ENCODE measurements at places on chromosomes 2 and 18. TPM values are rescaled to one million over a fixed set of nuclear protein-coding genes. Genes with fewer than 3 reads are reported as not detected.

Gene MOGAT1
- 0.59 TPM for total RNA-seq

Gene CELF4
- 1.1 TPM for total RNA-seq

Gene ICA1L
- 12.6 TPM for total RNA-seq

Gene CCDC74B
- 0.86 TPM for total RNA-seq

Gene KIAA2012
- not detected for total RNA-seq

Gene ADCYAP1
- not detected for total RNA-seq

Gene GPR45
- total RNA-seq = not detected

Gene SP3
- total RNA-seq = 44.8 TPM

Gene RAX
- total RNA-seq = not detected

DNA sequence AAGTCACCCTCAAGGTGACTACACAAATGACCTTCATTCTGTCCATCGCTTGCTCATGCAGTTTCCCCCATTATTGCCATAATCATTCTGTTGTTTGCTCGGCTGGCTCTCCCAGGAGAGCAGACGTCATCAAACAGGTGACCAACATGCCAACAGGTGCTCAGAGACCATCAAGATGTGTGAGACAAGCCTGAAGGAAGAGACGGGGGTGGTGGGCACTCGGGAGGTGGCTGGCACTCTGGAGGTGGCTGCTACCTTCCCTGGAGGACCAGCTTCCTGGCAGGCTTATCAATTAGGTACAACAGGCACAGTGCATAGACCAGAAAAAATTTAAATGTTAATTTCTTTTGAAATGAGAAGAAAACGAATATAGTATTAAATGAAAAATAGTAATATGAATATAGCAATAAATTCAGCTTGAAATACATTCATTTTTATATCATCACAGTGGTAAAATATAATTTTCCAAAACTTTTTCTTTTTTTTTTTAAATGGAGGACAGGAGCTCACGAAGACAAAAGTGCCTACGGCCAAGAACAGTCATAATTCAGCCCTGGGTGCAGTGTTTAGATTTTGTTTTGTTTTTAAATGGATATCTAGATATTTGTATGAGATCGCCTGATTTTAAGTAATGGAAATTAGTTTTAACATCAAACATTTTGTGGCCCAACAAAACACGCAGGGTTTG, 16.9 kb upstream of the HAAO start:
- no peak for DNase-seq

DNA sequence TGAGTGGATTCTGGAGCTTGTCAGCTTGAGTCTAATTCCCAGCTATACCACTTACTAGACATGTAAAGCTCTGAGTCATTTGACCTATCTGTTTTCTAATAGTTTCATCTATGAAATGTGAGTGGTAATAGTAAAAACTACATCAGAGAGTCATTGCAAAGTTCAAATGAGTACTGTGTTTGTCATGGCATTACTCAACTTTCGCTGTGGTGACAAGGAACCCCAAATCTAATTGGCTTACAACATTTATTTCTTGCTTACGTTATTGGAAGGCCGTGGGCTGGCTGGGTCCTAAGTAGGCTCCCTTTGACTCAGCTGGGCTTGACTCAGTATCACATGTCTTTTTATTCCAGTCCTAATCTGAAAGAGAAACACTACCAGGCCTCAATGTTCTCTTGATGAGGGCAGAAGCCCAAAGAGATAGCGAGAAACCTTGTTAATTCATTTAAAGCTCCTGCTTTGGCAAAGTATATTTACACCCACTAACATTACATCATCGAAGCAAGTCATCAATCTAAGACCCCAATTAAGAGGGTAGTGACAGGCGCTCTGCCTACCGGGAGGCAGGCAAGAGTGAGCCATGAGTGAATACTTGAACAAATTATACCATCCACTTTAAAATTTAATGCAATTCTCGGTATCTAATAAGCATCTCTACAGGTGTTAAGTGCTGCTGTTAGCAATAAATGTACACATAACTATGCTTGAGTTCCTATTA, 431.8 kb upstream of the SPHKAP start:
- no peak for DNase-seq

DNA sequence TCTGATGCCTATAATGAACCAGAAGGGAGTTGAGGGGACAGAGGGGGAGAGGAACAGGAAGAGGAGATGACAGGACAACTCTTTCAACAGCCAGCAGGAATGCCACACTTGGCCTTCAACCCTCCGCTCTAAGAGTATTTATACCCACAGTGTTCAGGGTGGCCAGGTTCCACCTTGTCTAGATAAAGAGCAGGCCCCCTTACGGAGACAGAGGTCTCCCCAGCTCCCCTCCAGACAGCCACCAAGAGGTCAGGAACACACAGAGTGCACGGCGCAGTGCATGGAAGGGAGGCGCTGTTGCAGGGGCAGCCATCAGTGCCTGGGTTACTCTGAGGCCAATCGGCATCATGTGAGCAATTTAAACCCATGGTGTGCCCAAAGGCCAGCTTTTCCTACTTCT, 176.9 kb downstream of the SMAD7 start:
- peak; percentile 74 for DNase-seq

GRCh38 chr18:44149706-44150105, 531.0 kb upstream of the SETBP1 start:
- no peak for DNase-seq

- DNase-seq = peak; percentile 90
Observed at GRCh38 chr2:120223034-120223912, at the start of gene TMEM185B. Gene TMEM185B, minus strand, starts transcription at chr2:120223400. Its CDS starts 424 bp downstream, at chr2:120222976.

GRCh38 chr2:15378148-15378908, 182.8 kb downstream of the NBAS start:
- no peak for DNase-seq

GRCh38 chr2:181440344-181440743, 16.8 kb upstream of the ITGA4 start:
- DNase-seq = no peak

DNA sequence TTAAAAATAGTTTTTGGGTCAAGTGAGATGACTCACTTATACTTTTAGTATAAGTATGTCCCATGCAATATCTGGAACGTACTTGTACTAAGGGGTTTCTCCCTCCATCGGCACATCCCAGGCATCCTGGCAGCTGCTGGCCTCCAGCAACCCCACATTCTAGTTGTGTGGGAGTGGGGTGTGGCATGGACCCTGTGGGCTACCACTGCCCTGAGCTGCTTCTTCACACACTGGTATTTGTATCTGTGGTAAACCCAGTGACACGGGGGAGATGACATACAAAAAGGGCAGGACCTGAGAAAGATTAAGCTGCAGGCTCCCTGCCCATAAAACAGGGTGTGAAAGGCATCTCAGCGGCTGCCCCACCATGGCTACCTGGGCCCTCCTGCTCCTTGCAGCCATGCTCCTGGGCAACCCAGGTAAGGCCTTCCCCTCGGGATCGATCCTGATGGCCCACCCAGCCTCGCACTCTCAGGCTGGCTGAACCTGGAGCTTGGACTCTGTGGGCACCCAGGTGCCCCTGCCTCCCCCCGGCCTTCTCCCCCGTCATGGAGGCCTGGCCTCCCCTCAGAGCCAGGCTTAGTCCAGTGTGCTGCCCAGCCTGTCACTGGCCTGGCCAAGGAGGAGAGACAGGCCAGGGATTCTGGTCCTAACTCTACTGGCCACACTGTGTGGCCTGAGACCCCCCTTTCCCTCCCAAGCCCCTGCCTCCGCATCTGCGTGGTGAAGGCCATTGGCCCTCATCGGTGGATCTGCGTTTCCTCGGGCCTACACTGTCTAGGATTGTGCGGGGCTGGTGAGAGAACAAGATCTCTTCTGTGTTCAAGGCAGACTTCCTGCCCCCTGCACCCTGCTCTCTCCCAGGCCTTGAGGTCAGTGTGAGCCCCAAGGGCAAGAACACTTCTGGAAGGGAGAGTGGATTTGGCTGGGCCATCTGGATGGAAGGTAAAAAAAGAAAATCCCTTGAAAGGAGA, at the start of gene GNLY:
Gene GNLY (plus strand): TSS at position 307 of the 974 bp plus-strand sequence. CDS start 61 bp downstream, at position 368.
- DNase-seq = no peak

GRCh38 chr2:75562513-75562864, 1.8 kb upstream of the EVA1A start:
- DNase-seq = no peak

GRCh38 chr2:94986392-94986963, 39.0 kb upstream of the MAL start:
- DNase-seq = no peak

- peak; percentile 77 for DNase-seq
Observed at GRCh38 chr2:8693157-8693821, 11.4 kb downstream of the ID2 start.

DNA sequence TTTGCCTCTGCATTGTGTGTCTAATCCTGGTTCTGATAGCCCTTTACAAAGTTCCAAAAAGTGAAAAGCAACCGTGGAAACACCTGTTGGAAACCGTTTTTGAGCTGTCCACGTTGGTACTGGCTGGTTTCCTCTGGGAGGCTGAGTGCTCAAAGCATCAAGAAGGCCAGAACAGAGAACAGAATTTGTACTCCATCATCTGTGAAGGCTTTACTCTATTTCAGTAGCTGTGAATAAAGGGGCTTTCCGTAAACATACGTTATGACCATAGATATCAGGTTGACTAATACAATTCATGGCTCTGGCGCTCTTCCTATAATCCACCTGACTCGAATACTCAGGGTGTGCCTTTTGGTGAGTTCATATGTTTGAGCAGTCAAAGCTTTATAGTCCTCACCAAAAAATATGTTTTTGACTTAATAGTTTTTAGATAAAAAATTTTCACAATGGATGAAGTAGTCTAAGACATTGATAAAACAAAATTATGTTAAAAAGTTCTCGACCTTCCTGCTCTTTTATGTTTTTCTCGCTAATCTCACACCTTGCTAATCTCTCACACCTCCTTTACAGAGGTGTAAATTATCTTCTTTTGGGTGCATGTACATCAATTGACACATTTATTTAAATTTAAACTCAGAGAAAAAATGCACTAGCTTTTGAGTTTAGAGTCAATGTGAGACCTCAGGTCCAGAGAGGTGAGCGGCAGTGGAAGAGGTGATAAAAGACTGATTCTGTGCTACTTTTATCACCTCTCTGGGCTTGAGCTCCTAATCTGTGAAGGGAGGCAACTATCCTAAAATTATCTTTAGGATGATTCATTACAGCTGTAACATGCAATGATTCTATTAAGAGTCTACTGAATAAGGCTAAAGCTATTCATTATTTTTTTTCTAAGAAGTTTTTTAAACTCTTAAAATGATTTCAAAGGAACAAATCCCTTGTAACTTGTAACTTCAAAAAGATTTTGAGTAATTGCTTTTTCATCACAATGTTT, 65.3 kb downstream of the CXCR4 start:
- no peak for DNase-seq

DNA sequence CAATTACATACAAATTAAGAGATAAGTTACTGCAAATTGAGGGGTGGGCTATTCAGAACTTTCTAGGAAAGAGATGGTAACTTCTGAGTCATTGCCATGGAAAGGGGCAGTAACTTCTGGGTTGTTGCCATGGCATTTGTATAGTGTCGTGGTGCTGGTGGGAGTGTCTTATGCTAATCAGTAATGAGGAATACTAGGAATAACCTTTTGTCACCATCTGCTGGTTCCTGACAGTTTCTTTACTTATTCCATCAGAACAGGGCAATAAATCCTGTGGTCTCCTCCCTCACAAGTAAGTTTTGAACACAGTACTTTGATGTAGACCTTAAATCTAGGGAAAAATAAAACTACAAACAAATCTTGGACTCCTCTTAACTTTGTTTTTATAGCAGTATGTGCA, 435.4 kb downstream of the BCL11A start:
- DNase-seq = no peak

- no peak for DNase-seq
Observed at GRCh38 chr2:23801396-23801795, 125.5 kb downstream of the ATAD2B start.

DNA sequence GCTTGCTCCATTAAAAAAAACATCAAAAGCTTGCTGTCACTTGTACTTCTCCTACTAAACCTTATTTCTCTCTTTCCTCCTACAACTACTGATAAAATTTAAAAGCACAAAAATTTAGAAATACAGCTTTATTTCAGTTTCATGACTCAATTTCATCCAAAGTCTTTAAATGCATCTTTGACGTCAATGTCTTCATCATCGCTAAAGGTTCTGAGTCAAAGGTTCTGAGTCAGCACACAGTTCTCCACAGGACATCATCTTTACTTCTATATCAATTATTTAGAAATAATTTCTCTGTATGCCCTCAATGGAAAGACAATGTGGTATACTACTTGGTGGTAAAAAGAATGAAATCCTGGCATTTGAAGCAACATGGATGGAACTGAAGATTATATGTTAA, 163.9 kb upstream of the DNMT3A start:
- DNase-seq = no peak

- DNase-seq = no peak
Observed at GRCh38 chr2:183163821-183164649, 39.8 kb downstream of the NUP35 start.

DNA sequence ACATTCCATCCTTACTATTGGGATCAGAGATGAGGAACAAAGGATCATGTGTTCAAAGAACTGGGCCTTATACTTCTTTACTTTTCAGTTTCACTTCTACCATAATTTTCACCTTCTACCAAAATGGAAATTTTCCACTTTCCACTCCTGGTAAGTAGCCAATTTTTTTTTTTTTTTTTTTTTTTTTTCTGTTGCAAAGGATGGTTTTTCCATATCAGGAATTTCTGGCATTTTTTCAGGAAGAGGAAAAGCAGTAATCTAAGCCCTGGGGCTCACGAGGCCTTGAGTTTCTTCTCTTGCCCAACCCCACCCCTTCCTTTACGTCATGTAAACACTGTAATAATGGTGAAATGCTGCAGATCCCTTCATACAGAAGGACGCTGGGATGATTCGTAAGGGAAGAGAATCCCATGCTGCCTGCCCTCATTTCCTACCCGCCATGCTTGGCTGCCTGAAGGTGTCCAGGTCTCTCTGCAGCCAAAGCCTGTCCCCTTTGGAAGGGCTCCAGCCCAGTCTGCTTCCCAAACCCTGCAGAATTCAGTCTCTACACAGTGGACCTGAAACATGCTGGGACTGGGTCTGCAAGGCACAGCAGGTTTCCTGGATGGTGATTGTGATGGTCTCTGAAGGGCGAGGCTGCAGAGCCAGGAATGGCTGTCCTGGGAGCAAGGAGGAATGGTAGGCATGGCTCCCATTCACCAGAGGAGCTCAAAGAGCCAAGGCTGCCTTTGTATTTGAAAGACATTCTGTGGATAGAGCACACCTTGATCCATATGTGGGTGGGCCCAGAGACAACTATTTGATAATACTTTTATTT, 57.0 kb downstream of the EFR3B start:
- peak; percentile 50 for DNase-seq

DNA sequence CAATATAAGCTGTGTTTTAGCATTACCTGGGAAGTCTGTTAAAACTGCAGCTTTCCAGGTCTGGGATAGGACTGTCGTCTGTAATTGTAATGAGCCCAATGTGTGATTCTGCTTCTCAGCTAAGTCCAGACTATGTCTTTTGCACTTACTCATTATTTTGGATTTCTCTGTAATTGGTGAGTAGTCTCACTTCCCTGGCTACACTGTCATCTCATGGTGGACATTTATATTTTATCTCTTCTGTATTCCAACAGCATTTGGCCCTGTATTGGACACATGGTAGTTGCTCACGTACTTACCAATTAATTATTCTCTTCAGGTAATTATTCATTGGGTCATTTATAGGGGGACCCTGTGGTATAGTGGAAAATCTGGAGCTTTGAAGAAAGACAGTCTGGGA, 28.0 kb downstream of the LHCGR start:
- DNase-seq = no peak

Data from right cardiac atrium (tissue), 5 donors.